ENCODE measurements at places on chromosomes 12 and 14.

GRCh38 chr12:117034249-117034648 lies 65.0 kb downstream of the TESC start:
- DNase-seq: no peak

DNA sequence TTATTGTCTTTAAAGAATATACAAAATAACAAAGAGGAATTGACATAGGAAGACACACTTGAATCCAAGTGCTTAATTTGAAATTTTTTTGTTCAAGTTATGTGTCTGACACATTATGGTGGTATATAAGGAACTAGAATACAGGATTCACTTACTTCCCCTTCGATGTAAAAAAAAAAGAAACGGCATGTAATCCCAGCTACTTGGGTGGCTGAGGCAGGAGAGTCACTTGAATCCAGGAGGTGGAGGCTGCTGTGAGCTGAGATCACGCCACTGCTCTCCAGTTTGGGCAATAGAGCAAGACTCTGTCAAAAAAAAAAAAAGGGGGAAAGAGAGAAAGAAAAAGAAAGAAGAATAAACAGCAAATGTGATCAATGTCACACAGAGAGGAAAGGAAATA lies 8.9 kb downstream of the CLEC12A start:
- no peak for DNase-seq

DNA sequence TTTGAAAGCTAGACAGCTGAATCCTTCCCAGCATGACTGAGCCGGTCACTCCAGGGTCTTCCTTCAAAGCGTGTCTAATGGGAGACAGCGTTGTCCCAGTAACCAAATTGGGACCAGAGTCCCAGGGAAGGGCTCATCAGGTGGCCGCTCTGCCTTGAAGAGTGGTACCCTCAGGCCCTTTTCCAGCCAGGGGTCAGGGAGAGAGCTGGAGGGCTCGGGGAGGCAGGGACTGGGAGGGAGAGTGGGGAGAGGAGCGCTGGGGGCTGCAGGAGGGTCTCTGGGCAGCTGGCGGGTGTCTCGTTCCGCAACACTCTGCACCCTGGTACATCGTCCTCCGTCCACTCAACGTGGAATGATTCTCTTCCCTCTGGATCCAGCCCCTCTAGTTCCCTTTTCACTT lies 1.6 kb upstream of the RTL1 start:
- DNase-seq: no peak

GRCh38 chr12:70581208-70581607 lies 56.0 kb downstream of the PTPRB start:
- DNase-seq: no peak

DNA sequence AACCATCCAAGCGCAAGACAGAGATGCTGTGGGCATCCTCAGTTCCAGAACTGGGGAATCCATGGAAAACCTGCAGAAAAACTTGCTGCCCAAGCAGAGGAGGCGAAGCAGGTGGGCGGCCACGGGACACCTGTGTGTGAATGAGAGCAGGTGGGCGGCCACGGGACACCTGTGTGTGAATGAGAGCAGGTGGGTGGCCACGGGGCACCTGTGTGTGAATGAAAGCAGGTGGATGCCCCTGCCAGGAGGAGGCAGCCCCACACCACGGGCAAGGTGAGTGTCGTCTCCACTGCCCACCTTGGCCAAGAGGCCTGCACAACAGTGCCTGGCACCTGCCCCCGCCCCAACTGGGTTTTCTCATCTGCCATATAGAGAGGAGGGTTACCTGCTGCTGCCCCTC lies 59.2 kb downstream of the GSC start:
- DNase-seq: no peak

DNA sequence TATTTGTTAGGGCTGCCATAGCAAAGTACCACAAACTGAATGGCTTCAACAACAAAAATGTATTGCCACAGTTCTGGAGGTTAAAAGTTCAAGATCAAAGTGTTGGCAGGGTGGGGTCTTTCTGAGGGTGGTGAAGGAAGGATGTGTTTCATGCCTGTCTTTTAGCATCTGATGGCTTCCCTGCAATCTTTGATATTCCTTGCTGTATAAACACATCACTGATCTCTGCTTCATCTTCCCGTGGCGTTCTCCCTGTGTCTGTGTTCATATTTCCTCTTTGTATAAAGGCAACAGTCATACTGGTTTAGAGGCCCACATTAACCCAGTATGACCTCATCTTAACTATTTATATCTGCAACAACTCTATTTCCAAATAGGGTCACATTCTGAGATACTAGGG lies 167.5 kb downstream of the BTG1 start:
- DNase-seq: peak; percentile 76

DNA sequence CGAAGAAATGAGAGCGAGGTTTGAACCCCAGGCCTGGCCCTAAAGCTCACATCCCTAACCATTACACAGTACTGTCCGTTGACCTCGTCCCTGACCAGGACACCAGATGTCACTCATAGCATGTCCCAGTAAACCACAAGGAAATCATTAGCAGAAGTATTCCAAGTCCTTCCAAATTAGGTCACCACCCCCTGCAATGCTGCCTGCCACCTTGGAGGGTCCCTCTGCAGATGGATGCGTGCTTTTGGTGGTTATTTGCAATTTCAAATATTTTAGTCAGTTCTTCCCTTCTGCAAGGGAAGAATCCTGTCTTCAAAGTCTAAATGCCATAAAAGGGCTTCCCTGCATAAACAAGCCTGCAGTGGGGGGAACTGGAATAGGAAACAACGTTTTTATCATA lies 71.3 kb downstream of the CLMN start:
- no peak for DNase-seq
